Aorta (tissue), 5 donors: ENCODE measurements at places on chromosomes 5 and 9. TPM values are rescaled to one million over a fixed set of nuclear protein-coding genes. Genes with fewer than 3 reads are reported as not detected.

GRCh38 chr5:82858151-82859025 lies 218.8 kb downstream of the TMEM167A start:
- DNase-seq, result no peak

GRCh38 chr9:114655689-114656088 lies 1.9 kb downstream of the TEX53 start:
- no peak for DNase-seq

- DNase-seq, result no peak
These were observed 103.3 kb upstream of the SLIT3 start for GRCh38 chr5:169404223-169404622.

DNA sequence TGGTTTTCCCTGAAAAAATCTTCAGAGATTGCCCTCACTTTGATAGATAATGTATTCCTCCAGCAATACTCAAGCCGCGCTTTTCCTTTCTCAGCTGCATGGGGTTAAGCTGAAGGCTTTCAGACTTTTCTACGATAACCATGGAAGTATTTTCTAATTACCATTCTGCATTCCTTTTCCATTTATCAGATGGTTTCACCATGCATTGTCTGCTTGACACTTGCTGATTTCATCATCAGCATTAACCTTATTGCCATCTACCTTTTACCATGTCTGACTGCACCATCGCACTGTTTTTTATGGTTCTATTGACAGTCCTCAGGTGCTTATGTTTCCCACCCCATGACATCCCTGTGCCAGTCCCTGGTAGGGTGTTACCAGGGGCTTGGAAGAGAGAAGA lies 91.6 kb downstream of the DMAC1 start:
- no peak for DNase-seq

GRCh38 chr5:112320408-112320807 lies 98.7 kb downstream of the EPB41L4A start:
- DNase-seq, result no peak

- DNase-seq, result no peak
These were observed 1384.3 kb upstream of the WWC1 start for GRCh38 chr5:166906991-166907713.

DNA sequence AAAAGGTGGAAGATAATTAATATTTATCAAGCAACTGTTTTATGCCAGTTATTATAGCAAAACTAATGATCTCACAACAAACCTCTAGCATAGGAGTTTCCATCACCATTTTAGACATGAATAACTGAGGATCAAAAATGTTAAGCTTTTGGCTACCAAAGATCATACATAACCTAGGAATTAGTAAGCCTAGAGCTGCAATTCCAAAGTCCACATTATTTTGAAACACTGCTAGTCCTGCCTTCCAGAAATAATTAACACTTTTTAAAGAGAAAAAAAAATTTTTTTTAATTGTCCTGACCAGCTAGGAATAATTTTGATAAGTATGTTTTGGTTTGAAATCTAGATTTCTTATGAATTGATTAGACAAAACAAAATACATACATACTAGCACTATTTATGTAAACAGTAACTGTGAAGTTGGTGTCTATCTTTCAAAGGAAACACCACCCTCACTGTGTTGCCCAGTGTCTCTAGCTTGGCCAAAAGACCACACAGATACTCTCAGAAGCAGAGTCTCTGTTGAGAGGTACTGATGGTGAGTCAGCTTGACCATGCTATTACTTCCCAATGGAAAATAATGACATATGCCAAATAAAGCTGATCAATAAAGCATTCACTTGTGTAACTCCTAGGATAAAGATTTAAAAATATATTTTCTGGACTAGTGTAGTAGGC lies 422.4 kb downstream of the CCDC171 start:
- DNase-seq, result no peak

- DNase-seq, result peak; percentile 30
These were observed 6.0 kb upstream of the SLC9A3 start for GRCh38 chr5:530001-530955.

- peak; percentile 46 for DNase-seq
These were observed 779 bp upstream of the VCAN start for GRCh38 chr5:83470526-83471404.

DNA sequence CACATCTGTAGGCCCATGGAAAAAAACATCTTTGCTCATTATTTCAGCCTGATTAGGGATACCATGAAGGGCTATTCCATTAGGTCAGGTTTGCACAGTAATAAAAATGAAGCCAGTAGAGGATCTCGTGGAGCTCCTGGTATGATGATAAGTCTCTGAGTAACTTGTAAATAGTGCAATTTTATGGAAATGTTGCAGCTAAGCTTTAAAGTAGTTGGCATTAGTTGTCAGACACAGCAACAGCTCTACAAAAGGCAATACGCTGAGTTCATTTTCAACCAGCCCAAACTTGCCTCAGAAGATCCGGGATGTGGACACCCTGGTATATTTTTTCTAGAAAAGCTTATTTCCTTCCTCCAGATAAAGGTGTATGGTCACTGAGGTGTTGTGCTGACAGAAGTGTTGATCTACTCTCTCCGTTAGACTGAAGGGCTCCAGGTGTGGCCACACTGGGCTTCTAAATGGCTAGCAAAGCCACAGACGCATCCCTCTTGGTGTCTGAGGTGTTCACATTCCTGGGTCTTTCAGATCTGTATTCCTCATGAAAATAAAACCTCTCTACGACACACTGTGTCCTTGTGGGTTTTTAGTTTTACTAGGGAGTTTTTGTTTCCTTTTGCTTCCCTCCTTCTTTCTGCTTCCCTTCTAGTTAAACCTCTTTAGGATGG lies 141.6 kb downstream of the GHR start:
- no peak for DNase-seq

DNA sequence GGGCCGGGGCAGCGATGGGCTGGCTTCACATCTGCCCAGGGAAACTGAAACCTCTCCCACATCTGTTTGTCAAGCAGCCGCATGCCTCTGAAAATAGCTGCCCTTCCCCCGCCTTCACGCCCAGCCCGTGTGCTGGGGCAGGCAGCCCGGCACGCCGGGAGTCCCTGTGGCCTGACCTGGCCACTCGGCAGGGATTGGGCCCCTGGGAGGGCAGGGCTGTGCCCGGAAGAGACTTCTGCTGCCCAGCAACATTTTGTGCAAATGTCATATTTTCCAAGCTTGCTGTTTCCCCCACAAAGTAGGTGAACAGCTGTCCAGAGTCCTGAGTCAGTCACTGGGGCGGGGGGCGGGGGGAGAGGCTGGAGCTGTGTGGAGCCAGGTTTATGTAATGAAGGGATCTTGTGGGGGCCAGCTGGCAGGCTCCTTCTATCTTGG lies 8.2 kb downstream of the COL27A1 start:
- DNase-seq, result peak; percentile 81

DNA sequence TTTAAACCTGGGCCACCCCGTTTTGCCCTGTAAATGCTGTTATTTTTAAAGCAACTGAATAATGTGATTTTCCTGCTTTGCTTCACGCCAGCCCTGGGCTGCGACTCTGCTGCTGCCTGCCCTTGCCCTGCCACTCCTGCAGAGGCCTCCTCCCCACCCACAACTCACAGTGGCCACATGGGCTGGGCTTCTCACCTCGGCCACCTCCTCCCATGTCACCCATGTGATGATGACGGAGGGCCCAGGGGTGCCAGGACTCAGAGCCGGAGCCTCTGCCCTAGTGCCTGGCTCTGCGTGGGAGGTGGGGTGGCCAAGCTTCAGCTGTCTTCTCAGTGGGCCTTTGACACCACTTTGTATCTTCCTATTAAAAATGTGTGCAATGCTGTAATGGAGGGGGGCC lies 48.1 kb upstream of the NKD2 start:
- DNase-seq, result peak; percentile 70

ADRB2 gene
- 4.5 TPM for total RNA-seq

FAM221B gene
- not detected for total RNA-seq

GRAMD2B gene
- 44.7 TPM for total RNA-seq

CCL27 gene
- total RNA-seq, result not detected

SHOC1 gene
- 0.15 TPM for total RNA-seq

ZDHHC21 gene
- total RNA-seq, result 17.7 TPM
